ENCODE measurements at places on chromosomes 16 and 17.

DNA sequence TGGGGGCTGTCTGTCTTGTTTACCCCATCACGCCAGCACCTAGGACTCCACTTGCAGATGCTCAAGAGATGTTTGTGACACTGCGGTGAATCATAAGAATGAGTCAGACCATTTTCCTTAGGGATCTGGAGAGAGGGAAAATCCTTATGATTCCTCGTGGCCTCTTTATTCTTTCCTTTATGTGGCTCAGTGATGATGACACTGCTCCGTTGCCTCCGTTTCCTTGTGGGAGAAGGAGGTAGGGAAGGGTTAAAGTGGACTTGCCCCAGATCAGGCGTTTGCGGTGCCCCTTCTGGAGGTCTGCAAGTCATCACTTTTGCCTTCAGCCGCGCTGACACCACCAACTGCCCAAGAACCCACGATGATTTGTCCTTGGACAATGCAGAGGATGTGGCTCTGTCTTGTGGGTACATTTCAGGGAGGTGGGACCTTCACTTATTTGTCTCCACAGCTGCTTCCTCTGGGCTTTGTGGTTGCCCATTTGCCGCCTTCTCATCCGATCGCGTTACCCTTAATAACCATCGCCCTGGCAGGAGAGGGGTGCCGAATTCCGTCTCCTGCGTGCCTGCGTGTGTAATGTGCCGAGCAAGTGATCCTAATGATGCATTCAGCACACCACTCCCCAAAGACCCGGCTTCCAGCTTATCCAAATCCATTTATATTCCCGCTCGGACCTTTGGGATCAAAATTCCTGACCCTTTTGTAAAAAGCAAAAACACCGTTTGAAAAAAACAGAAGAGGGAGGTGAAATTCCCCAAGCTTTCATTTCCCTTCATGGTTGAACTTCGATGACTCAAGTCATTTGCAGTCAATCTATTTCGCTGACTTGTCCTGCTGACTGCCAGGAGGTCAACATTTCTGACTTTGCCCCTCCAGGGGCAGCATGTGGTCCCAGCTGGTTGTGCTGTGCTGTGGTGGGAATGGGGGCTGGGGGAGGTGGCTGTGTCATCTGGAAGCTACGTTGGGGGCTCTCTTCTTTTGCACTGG is 87.2 kb upstream of the IRX3 start:
- no peak for DNase-seq

GRCh38 chr17:41615454-41615853 is 2.9 kb upstream of the KRT16 start:
- DNase-seq, result no peak

- DNase-seq, result no peak
Measured at GRCh38 chr16:29736764-29737163, 9.0 kb downstream of the C16orf54 start.

- DNase-seq, result no peak
Measured at GRCh38 chr17:38877130-38877851, 7.4 kb downstream of the LASP1 start.

DNA sequence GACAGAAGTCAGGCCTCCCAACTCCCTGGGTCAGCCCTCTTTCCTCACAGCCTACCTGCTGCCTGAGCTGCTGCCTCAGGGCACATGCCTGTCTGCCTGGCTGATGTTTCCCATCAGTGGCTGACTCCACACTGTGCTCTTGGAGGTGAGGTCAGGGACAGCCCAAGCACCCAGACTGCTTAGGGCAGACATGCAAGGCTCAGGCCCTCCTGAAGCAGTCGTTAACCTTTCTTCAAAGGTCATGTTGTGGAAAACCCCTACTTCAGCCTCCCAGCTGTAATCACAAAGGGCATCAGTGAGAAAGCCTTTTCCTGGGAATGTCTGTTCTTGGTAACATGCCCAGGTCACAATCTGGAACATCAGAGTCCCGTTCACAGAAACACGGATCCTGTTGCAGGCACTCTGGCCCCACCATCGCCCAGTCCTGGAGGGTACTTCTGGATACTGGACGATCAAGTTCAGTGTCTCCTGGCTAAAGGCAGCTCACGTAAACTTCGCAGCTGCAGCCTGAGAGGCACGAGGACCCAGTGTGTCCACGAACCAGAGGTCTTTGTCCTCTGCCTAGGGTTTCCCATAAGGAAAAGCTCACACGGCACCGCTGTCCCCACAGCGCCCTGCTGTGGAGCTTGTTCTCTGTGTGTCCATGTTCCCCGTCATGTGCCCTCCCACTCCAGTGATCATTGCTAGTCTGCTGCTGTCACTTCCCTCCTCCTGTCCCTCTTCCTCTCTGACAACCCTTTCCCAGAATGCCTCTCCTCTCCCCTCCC is 54.9 kb downstream of the GNAO1 start:
- DNase-seq, result no peak

DNA sequence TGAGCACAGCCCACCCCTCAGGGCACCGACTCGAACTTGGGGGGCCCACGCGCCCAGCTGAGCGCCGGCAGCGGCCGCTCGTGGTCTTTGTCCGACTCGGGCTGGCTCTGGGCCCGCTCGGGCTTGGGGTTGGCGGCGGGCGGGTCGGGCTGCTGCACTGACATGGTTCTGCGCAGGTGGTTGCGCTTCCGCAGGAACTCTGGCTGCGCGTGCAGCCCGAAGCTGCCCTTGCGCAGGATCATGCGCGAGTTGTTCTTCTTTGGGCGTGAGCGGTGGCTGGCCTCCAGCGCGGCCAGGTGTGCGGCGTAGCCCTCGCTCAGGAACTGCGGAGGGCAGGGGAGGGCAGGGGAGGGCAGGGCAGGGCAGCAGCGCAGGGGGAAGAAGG is 11.1 kb downstream of the PIMREG start:
- no peak for DNase-seq

GRCh38 chr17:16037636-16038035 is 38.0 kb downstream of the TTC19 start:
- DNase-seq, result no peak
